Stimulated activated CD4-positive, alpha-beta T cell treated with anti-CD3 and anti-CD28 coated beads, Interleukin-12 subunit alpha, Interleukin-12 subunit beta, amount 100 ng/mL, for 48 hours (primary cell): ENCODE measurements at places on chromosomes 16 and 17.
A peak's percentile ranks its signal among the peaks of the same experiment; 100 is the strongest.

DNA sequence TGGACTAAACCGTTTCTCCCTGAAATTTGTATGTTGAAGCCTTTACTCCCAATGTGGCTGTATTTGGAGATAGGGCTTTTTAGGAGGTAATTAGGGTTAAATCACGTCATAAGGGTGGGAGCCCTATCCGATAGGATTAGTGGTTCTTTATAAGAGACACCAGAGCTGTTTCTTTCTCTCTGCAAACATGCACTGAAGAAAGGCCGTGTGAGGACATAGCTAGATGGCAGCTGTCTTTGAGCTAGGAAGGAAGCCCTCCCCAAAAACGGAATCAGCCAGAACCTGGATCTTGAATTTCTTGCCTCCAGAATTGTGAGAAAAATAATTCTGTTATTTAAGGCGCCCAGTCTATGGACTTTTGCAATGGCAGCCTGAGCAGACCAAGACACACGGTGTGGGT, 14.1 kb downstream of the ODF4 start:
- DNase-seq, result no peak

- DNase-seq, result no peak
Observed at GRCh38 chr17:46744441-46744840, 74.1 kb downstream of the WNT3 start.

DNA sequence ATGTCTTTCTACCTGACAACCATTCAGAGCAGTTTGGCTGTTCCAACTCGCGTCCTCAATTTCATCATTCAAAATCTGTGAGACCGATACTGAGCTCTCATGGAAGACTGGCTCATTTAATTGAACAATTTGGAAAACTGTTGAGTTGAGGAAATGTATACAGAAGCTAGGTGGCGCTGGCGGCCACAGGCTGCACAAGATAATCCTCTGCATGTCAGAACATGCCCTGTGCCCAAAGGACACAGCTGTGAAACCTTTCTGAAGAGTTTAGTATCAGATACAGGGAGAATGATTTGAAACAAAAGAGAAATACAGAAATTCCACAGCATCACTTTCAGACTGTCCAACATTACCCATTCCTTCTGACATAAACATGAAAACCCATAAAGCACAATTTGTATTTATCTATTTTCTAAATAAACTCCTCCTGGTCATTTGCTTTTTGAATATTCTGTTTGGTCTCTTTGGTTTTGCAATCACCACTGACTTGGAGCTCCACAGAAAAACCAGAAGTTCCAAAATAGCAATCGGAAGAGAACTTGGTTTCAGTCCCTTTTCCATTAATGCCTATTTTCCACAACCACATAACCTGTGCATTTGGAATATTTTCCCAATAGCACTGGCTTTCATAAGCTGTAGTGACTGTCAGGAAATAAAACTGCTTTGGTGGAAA, 192.8 kb downstream of the MAP2K6 start:
- peak; percentile 0 for DNase-seq

GRCh38 chr16:28258567-28258966, 33.8 kb upstream of the SBK1 start:
- no peak for DNase-seq

- DNase-seq, result no peak
Observed at GRCh38 chr16:85182774-85183173, 70.5 kb upstream of the CIBAR2 start.

DNA sequence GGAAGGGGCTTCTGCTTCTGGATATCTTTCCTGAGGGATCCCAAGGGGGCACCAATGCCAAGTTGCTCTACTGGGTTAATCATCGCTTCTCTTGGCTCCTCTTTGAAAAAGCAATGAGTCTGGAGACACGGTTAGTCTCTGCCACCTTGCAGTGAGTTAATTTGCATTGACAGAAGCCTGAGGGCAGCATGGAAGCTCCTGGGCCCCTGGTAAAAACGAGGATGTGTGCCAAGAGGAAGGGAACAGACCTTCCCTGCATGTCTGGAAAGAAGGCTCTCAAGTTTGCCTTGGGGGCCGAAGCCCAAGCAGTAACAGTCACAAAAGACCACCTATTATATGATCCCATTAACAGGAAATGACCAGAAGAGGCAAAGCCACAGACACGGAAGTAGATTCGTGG, 86.7 kb downstream of the IRX5 start:
- no peak for DNase-seq

- DNase-seq, result peak; percentile 26
Observed at GRCh38 chr16:20383106-20384029, 21.2 kb downstream of the PDILT start.

DNA sequence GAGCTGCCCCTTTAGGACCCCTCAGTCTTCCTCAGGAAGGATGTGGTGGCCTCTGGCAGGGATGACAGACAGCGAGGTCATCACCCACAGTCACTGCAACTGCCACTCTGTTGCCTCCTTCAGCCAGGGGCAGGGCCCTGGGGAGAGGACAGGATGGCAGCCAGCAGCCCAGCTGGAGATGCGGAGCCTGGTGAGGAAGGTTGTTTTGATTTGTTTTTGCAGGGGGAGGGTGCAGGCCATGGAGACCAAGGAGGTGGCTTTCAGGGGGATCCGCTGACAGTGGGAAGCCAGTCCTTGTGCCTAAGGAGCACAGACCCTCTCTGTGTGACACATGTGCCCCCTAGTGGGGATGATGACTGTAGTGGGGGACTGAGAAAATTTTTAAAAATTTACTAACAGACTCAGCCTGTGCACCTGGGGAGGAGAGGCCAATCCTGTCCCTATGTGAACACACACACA, 7.4 kb downstream of the PRCD start:
- DNase-seq, result peak; percentile 36

DNA sequence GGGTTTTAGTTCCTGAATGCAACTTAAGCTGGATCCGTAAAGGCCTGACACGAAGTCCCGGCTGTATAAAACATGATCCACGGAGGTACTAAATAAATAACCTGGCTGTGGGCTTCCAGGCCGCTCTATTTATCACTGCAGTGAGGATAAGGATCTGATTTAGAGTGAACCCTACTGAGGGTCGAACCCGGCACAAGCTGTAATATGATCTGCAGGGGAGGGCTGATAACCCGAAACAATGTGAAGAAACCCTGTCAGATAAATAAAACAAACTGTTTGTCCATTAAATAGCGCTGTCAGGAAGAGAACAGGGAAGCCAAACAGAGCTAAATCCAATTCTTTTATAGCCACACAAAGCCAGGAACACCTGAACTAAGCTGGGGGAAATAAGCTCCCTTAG, 375.6 kb upstream of the SALL1 start:
- no peak for DNase-seq

DNA sequence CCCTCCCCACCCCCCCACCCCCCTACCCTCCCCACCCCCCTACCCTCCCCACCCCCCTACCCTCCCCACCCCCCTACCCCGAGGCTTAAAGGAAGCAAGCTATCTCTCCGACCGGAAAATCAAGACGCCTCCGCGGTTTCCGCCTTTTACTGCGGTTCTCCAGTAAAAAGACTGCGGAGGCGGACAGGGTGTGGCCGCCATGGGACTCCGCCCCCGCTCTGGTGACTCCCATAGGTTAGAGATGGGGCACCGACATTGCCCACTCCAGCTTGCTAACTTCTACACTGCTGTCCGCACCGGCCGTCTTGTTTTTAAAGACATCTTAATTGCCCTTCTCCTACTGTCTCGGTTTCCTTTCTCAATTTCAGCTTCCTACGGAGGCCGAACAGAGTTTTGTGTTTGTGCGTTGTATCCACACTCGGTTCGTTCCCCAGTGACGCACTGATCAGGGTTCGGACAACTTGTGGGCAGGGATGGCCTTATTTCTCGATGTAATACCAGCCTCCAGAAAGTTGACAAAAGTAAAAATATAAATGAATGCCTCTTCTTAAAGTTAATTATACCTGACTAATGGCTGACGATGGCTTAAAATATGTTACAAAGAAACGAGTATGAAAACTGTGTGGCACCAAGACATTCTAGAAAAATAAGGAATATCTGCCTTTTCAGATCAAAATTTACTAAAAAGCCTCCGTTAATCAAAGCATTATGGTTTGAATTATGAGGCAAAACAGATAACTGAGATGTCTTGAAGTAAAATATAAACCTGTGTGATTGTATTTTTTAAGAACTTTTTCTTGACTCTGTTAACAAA, 1.1 kb upstream of the ZNF200 start:
- DNase-seq, result no peak

- DNase-seq, result no peak
Observed at GRCh38 chr16:85557083-85557970, 55.8 kb upstream of the GSE1 start.

DNA sequence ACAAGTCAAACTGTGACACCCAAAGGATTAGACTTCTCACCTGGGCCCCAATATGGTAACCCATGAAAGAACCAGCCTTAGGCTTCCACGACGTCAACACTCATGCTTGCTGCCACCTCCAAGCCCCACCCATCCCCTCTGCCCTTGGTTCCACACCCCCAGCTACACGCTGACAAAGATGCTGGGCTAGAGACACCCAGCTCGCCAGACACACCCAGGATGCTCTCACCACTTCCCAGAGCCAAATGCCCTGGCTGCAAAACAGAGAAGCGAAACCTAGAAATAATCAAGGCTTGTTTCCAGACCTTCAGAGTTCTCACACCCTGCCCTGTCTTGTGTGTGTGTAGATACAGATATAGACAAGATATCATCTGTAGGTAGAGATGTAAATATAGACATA, 26.0 kb upstream of the ADCY9 start:
- DNase-seq, result no peak

DNA sequence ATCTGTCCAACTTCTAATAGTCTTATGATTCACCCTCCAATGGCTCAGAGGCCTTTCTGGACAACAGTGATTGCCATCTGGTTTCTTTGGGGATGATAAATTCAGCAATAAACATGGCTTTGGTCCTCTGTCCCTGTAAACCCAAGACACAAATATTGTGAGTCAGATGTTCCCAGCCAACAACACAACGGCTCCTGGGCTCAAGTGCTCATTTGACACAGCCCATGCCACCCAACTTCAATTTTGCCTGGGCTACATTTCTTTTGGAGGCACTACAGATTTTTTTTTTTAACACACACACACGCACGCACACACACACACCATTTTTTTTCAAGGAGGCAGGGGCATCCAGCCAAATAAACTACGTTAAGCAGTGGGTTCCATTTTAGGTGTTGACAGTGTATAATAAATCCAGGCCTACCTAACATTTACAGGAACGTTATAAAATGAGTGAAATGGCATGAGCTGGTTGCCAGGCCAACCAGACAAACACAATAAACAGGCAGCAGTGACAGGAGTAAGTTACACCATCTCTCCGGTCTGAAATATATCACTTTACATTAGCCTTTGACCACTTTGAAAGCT, 939.9 kb upstream of the SOX9 start:
- no peak for DNase-seq

DNA sequence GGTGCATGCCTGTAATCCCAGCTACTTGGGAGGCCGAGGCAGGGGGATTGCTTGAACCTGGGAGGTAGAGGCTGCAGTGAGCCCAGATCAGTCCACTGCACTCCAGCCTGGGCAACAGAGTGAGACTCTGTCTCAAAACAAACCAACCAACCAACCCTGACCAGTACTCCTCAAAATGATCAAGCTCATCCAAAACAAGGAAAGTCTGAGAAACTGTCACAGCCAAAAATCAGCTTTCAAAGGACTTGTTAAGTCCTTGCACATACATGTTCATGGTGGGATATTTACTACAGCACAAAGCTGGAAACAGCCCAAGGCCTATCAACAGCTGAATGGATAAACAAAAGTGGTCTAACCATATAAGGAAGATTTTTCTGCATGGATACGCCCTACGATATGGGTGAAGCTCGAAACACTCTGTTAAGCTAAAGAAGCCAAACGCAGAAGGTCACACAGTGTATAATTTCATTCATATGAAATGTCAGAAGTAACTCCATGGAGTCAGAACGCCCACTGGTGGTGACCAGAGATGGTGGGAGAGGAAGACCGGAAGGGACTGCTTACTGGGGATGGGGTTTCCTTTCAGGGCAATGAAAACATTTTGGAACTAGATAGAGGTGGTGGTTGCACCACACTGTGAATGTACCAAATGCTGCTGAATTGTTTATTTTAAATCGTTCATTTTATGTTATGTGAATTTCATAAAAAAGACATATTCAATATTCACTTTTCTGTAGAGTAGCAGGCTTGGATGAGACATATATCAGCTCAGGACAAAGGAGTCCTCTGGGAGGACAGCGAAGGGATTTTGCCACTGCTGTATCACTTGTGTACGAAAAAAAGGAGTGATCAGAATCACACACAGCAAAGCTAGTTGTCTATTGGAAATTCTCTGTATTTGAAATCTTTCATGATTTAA, 17.7 kb downstream of the CCL17 start:
- no peak for DNase-seq

- DNase-seq, result no peak
Observed at GRCh38 chr17:43722870-43723665, 35.5 kb downstream of the SOST start.

DNA sequence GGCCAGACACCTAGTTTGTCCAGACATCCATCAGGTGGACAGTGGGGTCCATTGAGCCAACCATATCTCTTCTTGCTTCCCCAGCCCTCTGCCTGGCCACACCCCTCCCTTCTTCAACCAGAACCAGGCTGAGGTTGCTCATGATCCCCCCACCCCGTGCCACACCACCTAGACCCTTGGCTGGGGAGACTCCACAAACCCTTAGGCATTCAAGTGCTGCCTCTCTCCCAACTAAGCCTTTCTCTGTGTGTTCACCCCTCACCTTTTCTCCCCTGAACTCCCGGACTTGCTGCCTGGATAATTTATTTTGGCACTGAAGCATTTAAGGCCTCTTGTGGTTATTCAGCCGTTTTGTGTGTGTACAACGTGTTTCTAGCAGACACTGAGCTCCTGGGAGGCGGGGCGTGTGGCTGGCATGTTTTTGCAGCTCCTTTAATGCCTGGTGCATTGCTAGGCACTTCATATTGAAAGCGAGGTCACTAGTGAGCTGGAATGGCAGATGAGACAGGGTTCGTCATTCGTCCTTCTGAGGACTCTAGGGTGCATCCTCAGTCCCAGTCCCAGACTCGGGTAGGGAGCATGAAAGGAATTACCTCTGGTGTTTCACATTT, 28.7 kb downstream of the CACNA1G start:
- DNase-seq, result no peak

- peak; percentile 25 for DNase-seq
Observed at GRCh38 chr17:76816590-76817135, 51.5 kb upstream of the MGAT5B start.

DNA sequence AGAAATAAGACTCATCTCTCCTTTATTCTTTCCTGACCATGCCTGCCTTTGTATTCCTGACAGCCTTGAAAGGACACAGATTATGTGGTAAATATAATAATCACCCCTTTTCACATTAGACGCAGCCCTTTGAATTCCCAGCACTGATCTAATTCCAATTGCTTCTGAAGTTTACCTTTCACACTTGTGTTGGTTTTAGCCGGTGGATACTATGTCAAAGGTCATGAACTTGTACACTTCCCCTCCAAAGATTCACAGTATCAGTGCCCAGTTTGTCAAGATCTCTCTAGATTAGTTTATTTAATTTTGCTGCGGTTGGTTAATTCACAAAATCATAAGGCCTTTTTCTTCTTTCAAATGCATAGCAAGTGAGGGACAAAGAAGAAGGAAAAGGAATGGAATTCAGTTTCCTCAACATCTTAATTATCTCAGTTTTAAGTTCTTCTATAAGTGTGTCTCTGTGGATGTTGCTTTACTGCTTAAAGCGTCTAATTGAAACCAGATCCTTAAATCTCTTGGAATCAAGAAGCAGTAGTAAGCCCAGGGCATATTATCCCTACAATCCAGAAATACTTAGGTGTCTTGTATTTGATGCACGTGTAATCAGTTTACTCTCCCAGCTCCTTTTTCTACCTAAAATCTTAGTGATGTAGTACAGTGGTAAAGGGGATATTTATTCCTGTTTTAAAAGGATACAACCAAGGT, 174.3 kb upstream of the TBX2 start:
- no peak for DNase-seq
